Colonic mucosa (tissue), 4 donors: ENCODE measurements at places on chromosomes 2 and 18. TPM values are rescaled to one million over a fixed set of nuclear protein-coding genes. Genes with fewer than 3 reads are reported as not detected.
A peak's percentile ranks its signal among the peaks of the same experiment; 100 is the strongest.

DNA sequence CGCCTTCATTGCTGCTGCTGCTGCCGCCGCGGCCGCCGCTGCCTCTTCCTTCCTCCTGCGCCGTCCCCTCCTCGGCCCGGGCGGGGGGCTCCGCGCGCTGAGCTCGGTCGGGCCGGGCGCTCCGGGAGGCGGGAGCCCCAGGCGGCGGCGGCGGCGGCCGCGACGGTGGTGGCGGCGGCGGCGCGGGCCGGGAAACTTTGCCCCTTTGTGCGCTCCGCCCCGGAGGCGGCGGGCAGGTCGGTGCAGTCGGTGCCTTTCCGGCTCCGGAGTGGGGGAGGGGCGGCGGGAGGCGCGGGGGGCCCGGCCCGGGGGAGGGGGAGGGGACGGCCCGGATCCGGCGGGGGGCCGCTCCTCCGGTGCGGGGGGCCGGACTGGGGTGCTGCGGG is 205 bp downstream of the TET3 start:
- peak; percentile 81 for DNase-seq

DNA sequence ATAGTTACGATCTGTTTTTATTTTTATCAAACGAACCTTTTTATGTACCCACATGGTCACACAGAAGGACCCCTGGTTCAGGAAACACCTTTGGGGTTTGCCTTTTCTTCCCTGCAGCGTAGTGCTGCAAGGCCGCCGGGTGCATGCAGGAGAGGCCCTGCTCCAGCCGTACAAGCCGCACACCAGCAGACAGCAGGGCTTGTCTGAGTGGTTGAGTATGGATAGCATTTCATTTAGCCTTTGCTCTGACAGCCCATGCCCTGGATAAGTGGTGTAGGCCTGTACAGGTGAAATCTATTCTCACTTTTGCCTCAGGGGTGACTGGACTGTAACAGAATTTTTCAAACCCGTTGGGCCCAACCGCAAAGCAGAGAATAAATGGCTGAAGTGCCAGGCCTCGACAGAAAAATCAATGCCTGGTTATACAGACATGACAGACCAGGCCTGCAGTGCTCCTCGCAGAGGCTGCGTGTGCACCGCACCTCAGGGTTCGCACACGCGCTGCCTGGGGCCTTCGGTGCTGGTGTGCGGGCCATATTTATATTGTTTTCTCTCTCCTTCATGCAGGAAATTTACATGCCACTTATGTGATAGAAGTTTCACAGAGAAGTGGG is 279.1 kb downstream of the ZNF407 start:
- DNase-seq, result no peak

DNA sequence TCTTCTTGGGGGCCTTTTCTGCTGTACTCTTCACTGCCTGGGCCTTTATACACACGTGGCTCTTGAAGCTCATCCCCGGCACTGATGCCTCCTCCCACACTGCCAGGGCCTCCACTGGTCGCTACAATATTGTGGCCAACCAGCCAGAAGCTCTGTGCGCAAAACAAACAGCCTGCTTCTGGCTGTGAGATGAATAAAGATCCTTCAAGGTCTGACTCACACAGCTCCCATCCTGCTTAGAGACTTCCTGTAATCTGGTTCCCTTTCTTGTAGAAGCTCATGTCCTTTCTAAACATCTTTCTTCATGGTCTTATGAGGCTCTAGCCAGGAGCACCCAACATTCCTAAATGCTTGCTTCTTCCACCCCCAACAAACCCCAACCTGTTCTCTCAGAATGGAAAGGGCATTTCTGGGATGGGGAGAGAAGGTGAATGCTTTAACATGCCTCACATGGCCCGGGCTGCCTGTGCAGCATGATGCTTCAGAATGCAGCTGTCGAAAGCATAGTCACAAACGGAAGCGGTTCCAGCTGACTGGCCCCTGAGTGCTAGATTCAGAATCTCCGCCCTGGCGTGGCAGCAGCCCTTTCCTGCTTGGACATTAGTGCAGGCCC is 24.6 kb downstream of the NRP2 start:
- DNase-seq, result peak; percentile 35

DNA sequence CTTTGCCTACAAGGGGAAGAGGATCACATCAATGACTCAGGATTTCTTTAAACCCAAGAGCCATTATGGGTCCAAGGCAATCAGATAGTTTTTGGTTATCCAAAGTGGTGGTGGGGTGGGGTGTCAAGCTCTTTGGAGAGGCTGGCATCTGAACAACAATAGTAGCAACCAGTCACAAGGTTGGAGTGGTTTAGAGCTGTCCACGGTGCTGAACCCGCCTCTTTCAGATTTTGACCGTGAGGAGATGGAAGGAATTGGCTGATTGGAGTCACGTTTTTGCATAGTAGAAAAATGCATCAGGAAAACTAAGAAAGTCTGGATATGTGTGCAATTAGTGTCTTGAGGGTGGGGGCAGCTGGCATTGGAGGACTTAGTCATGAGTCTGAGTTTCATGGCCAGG is 159.9 kb downstream of the LOXHD1 start:
- DNase-seq, result no peak

- DNase-seq, result no peak
These were observed 116.0 kb upstream of the EPC2 start for GRCh38 chr2:148528356-148529064.

- DNase-seq, result peak; percentile 65
These were observed 498 bp downstream of the TGOLN2 start for GRCh38 chr2:85327160-85327821.

DNA sequence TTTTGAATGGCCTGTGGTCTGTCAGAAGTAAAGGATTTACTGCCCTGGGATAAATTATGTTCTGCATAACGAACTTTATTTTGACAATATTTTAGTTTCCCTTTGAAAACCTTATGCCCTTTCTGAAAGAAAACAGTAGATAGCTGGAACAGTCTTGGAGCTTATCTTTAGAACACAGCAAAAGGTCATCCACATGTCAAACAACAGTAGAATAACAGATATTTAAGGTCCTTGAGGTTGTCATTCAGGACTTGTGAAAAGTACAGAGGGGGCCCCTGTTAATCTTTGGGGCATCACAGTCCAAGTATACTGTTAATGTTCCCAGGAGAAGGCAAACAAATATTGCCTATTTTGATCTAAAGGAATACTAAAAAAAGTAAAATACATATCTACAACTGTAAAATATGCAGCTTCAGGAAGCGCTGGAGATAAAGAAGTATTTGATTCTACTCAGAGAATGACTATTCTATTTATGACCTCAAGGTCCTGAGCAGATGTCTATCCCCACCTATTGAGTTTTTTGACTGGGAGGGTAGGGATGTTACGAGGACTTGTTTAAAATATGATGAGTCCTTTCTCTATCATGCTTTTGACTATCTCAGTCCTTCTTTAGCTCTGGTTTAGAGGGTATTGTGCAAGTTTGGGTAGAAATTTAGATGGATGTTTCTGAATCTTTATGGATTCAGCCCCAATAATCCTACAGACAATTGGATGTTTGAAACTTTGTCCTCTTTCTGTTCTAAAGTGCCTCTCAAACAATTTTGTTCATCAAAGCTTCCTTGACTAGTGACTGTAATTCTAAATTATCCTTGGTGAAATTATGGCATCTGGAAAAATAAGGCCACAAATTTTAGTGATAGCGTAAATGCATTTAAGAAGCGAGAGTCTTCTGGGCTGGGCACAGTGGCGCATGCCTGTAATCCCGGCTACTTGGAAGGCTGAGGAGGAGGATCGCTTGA is 25.1 kb upstream of the TMEM214 start:
- no peak for DNase-seq

The INHBB gene
- 0.30 TPM for total RNA-seq
